COLO829 (cell line): ENCODE measurements at places on chromosomes 11 and 22.

DNA sequence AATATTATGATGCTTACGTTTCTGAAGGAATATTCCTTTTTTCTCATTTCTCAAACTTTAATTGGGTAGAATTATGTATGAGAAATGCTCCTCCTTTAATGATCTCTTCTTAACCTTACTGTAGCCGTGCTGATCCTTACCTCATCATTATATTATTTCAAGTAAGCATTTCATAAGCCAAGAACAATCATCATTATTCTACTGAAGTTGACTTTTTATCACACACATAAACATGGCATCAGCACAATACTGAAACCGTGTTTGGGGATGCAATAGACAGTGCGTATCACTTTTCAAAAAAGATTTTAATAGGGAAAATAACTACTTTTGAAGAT lies 162.8 kb downstream of the ARHGAP42 start:
- DNase-seq = no peak

GRCh38 chr22:26660356-26660755 lies 3.0 kb downstream of the MIAT start:
- DNase-seq = no peak

GRCh38 chr11:17528906-17529843 lies 15.0 kb downstream of the USH1C start:
- DNase-seq = no peak

- no peak for DNase-seq
Measured at GRCh38 chr22:32986766-32987040, 71.5 kb downstream of the SYN3 start.

- no peak for DNase-seq
Measured at GRCh38 chr11:31943056-31943780, 132.1 kb upstream of the PAX6 start.

DNA sequence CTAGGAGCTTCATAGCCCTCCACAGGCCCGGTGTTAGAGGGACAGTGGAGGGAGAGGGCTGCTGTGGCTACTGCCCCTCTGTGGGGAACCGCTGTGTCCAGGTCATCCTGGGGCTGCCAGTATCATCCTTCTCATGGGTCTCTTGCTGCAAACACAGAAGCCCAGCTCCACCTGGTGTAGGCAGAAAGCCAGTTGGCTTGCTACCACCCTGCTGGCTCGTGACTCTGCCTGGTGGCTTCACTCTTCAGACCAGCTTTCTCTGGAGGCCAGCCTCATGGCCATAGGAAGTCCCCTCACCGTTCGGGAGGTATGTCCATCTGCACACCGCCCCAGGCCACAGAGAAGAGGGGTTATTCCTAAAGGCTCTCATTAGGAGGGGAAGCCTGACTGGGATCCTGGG lies 19.4 kb upstream of the SUSD2 start:
- DNase-seq = no peak

- no peak for DNase-seq
Measured at GRCh38 chr11:63543711-63544110, 7.1 kb downstream of the PLAAT4 start.

- DNase-seq = no peak
Measured at GRCh38 chr22:42889304-42889703, 32.2 kb upstream of the ARFGAP3 start.

- DNase-seq = no peak
Measured at GRCh38 chr11:8102965-8103364, 22.0 kb downstream of the TUB start.

GRCh38 chr11:66745356-66746235 lies 16.6 kb upstream of the SPTBN2 start:
- no peak for DNase-seq

GRCh38 chr11:20178976-20179375 lies 18.7 kb upstream of the DBX1 start:
- no peak for DNase-seq
